ENCODE measurements at places on chromosomes 7 and 10.
A peak's percentile ranks its signal among the peaks of the same experiment; 100 is the strongest.

DNA sequence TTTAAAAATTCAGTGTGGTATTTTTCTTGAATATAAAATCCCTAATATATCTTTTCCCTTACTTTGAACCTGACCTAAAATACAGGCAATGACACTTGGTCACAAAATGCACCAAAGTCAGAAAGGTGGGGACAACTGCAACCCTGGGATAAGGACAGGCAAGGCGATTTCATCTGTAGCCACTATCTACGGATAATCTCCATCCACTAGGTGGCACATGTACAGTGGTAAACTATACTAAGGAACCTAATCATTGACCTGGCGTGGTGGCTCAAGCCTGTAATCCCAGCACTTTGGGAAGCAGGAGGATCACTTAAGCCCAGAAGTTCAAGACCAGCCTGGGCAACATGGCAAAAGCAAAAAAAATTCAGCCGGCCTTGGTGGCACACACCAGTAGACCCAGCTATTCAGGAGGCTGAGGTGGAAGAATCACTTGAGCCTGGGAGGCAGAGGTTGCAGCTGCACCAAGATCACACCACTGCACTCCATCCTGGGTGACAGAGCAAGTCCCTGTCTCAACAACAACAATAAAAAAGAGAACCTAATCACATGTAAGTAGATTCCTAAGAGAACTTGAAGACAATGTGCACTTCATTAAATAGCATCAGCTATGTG is 98.9 kb downstream of the KMT2C start:
- H3K36me3 ChIP-seq = no peaks in the 10 kb centered on the region
- H3K27me3 ChIP-seq = no peaks in the 10 kb centered on the region
- H3K27ac ChIP-seq = no peak overlapping the region

DNA sequence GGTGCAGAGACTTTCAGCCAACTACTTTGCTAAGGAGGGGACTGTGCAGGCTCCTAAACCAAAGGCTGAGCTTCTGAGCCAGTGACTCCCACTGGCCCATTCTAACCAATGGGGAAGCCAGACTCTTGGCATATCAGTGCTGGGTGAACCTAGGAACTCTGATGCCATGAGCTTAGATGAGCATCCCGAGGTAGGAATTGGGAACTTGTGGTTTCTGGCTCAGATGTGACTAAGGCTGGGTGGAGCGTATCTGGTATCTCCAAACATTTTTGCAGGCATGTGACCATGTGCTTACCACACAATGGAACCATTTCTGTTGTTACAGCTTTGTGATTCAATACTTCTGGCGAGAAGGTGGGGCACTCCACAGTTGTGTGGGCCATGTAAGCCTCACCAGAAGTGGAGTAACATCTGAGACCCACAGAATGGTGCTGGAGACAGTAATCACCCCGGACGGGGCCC is 2.5 kb upstream of the AVPI1 start:
- no peak overlapping the region for H3K27ac ChIP-seq
- H3K4me3 ChIP-seq = peak overlapping the region; percentile 27
- H3K27me3 ChIP-seq = no peaks in the 10 kb centered on the region
- DNase-seq = no peak
- H3K4me1 ChIP-seq = peaks cover 18% of the 10 kb centered on the region

- no peak overlapping the region for H3K4me3 ChIP-seq
- no peak overlapping the region for H3K27ac ChIP-seq
- H3K27me3 ChIP-seq = no peaks in the 10 kb centered on the region
- H3K4me1 ChIP-seq = peaks cover 5% of the 10 kb centered on the region
- H3K36me3 ChIP-seq = no peaks in the 10 kb centered on the region
Measured at GRCh38 chr7:39589323-39590111, 23.3 kb downstream of the YAE1 start.

DNA sequence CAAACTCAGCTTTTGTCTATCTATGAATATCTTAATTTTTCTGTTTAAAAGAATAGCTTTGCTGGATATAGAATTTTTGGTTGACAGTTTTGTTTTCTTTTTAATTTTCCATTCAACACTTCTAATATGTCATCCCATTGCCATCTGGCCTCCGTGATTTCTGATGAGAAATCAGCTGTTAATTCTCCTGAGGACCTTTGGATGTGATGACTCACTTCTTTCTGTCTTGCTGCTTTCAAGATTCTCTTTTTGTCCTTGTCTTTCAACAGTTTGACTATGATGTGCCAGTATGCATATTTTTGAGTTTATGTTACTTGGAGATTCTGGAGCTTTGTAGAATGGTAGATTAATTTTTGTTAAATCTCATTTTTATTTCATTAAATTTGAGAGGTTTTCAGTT is 38.4 kb downstream of the ZNF518A start:
- H3K27ac ChIP-seq = no peak overlapping the region
- no peak overlapping the region for H3K4me3 ChIP-seq
- no peaks in the 10 kb centered on the region for H3K27me3 ChIP-seq
- no peaks in the 10 kb centered on the region for H3K4me1 ChIP-seq

- peak overlapping the region; percentile 59 for H3K27ac ChIP-seq
- no peaks in the 10 kb centered on the region for H3K36me3 ChIP-seq
- peak; percentile 70 for DNase-seq
- H3K4me1 ChIP-seq = peaks cover 17% of the 10 kb centered on the region
Measured at GRCh38 chr10:98309366-98310355, 41.7 kb upstream of the LOXL4 start.

GRCh38 chr10:93160829-93161228 is 87.1 kb downstream of the CYP26A1 start:
- peaks cover 4% of the 10 kb centered on the region for H3K4me1 ChIP-seq
- no peak overlapping the region for H3K27ac ChIP-seq
- no peak overlapping the region for H3K4me3 ChIP-seq
- H3K36me3 ChIP-seq = no peaks in the 10 kb centered on the region
- H3K27me3 ChIP-seq = no peaks in the 10 kb centered on the region

GRCh38 chr7:50953820-50954219 is 171.1 kb upstream of the GRB10 start:
- peaks cover 44% of the 10 kb centered on the region for H3K4me1 ChIP-seq
- DNase-seq = no peak
- H3K36me3 ChIP-seq = peaks cover 9% of the 10 kb centered on the region
- H3K27ac ChIP-seq = no peak overlapping the region
- no peaks in the 10 kb centered on the region for H3K27me3 ChIP-seq
- H3K4me3 ChIP-seq = no peak overlapping the region

GRCh38 chr10:100327007-100327717 is 2.9 kb downstream of the PKD2L1 start:
- no peaks in the 10 kb centered on the region for H3K36me3 ChIP-seq
- no peak overlapping the region for H3K27ac ChIP-seq
- H3K27me3 ChIP-seq = peaks cover 83% of the 10 kb centered on the region
- DNase-seq = no peak

DNA sequence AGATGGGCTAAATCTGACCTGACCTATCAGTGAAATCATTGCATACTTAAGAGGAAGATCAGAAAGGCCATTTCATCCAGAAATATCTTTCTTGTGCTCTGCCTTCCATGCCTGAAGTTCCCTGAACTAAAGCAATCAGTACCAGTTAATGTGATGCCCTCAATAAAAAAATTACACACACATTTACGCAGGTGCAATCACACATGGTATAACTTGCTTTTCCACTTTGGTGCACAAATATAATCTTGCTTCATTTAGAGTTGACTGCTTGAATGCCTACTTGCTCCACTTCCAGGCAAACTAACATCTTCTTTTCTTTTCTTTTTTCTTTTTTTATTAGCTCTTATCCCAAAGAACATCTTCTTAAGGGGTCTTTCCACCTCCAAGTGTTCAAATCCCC is 58.3 kb upstream of the KIF5B start:
- no peaks in the 10 kb centered on the region for H3K4me1 ChIP-seq
- H3K27ac ChIP-seq = no peak overlapping the region
- no peaks in the 10 kb centered on the region for H3K36me3 ChIP-seq
- H3K4me3 ChIP-seq = no peak overlapping the region

DNA sequence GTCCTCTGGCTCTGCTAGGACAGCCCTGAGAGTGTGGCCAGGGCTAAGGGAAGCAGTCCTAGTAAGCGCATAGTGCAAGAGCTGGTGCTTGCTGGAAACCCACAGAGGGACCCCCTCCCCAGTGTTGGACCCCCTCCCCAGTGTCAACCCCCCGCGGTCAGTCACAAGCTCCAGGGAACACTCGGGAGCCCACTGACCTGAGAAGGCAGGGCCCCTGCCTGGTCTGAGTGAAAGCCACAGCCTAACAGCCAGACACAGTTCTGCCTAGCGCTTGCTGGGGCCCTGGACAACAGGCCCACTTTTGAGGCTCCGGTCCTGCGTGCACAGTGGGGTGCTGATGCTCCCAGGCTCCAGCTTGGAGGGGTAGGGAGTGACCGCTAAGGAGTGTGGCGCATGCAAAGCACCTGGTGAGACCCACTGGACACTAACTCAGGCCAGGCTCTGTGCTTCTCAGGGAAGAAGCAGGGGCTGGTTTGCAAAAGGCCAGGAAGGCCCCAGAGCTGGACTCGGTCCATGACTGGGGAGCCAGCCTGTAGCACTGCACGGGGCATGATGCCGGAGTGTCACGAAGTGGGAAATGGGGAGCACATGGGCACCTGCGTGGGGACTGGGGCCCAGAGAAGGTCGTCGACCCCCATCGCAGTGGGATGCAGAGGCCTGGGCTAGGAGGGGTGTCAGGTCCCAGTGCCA is 175.8 kb upstream of the PPP2R2D start:
- H3K27me3 ChIP-seq = peaks cover 73% of the 10 kb centered on the region
- no peak overlapping the region for H3K4me3 ChIP-seq
- peak overlapping the region; percentile 64 for H3K27ac ChIP-seq

DNA sequence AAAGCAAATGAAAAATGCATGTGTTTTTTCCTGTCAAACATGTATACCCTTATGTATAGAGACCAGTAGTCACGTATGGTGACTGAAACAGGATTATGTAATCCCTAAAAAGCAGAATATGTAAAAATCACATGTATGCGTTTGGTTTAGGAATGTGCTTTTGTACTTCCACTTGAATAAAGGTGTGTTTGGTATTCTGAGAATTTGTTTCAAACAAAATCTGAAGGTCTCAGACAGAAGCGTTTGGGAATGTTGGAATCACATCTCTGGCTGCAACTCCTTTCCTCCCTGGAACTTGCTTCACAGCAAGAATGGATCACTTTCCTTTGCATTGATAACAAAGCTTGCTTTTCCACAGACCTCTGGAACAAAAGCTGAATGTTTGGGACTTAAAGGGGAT is 17.8 kb downstream of the ZNF655 start:
- no peak overlapping the region for H3K27ac ChIP-seq
- peaks cover 5% of the 10 kb centered on the region for H3K36me3 ChIP-seq
- DNase-seq = no peak

DNA sequence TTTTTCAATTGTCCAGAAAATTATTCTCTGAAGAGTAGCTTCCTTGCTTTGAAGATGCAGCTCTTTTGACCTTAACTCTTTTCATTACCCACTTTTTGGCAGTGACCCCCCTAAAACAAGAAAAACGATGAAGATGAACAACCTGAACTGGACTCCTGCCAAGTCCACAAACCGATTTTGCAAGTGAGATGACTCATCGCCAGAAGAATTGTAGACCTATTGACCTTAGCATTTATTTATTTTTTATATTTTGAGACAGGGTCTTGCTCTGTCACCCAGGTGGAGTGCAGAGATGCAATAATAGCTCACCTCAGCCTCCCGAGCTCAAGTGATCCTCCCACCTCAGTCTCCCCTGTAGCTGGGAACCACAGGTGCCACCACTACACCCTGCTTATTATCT is 859.2 kb downstream of the GATA3 start:
- H3K27me3 ChIP-seq = peaks cover 34% of the 10 kb centered on the region
- no peak for DNase-seq
- H3K4me1 ChIP-seq = no peaks in the 10 kb centered on the region
- no peak overlapping the region for H3K27ac ChIP-seq
- H3K36me3 ChIP-seq = no peaks in the 10 kb centered on the region

- H3K4me1 ChIP-seq = peaks cover 9% of the 10 kb centered on the region
- H3K36me3 ChIP-seq = no peaks in the 10 kb centered on the region
- H3K27ac ChIP-seq = no peak overlapping the region
- H3K27me3 ChIP-seq = peaks cover 29% of the 10 kb centered on the region
- no peak for DNase-seq
Measured at GRCh38 chr7:1672851-1673486, 2.9 kb downstream of the ELFN1 start.

DNA sequence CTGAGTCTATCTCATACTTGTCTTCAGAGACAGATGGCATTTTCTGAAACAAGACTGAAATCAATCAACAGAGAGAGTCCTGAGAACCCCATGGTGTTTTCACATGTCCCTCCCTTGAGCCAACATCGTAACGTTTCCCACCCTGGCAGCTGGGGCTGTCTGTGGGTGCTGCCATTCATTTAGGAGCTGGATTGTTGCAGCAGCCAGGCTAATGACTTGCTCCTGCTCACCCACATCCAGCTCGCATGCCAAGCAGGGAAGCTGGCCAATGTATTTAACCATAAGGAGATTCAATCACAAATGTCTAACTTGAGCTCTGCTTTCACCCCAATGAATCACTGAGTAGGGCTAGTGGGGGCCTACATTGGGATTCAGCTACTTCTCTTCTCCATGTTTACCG is 146.1 kb downstream of the ADRA2A start:
- no peak overlapping the region for H3K27ac ChIP-seq
- no peak for DNase-seq
- H3K36me3 ChIP-seq = no peaks in the 10 kb centered on the region

GRCh38 chr7:155739538-155740143 is 72.6 kb downstream of the SHH start:
- no peaks in the 10 kb centered on the region for H3K4me1 ChIP-seq
- H3K27me3 ChIP-seq = no peaks in the 10 kb centered on the region
- H3K27ac ChIP-seq = no peak overlapping the region
- no peak for DNase-seq

DNA sequence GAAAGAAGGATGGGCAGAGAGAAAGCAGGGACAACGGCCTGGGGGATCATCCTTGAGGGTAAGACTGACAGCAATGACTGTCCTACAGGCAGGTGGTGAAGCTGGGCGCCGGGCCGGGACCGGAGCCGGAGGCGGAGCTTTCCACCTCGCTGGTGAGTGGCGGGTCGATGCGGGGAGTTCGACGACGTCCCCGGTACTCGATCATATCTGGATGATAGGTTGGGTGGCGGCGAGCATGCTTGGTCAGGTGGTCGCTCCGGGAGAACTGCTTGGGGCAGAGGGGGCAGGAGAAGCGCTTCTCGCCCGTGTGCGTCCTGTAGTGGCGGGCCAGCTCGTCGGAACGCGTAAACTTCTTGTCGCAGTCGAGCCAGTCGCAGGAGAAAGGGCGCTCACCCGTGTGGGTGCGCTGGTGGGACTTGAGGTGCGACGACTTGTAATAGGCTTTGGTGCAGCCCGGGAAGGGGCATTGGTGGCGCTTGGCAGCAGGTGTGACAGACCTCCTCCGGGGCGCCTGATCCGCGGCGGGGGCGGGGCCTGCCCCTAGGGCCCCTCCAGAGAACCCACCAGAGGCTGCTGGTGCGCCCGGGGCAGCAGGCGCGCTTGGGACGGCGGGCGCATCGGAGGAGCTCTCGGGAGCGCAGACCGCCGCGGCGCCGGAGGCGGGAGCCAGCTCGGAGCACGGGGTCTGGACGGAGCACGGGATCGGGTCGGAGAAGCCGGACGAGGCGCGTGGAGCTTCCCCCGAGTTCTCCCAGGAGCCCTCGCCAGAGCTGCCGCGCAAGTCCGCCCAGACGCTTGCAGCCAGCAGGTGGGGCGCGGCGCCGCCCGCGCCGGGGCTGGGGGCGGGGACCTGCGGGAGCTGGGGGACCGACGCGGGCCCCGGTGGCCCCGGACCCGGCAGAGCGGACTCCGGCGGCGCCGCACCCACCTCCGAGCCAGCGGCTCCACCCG is 752 bp downstream of the KLF14 start:
- peaks cover 12% of the 10 kb centered on the region for H3K36me3 ChIP-seq
- peak; percentile 14 for DNase-seq
- H3K4me3 ChIP-seq = peak overlapping the region; percentile 74
- peaks cover 87% of the 10 kb centered on the region for H3K27me3 ChIP-seq
- H3K27ac ChIP-seq = no peak overlapping the region

All from neural crest cell (in vitro differentiated cells).